ENCODE measurements at places on chromosomes 7 and 10. TPM values are rescaled to one million over a fixed set of nuclear protein-coding genes. Genes with fewer than 3 reads are reported as not detected.

The LDB3 gene
- total RNA-seq = 4.0 TPM

The TMEM196 gene
- not detected for total RNA-seq

The MICALL2 gene
- 56.9 TPM for total RNA-seq

The SPDYE11 gene
- total RNA-seq = not detected

The ARHGAP19 gene
- total RNA-seq = 3.3 TPM

The ITGA8 gene
- total RNA-seq = 5.6 TPM

The ITIH5 gene
- 4.1 TPM for total RNA-seq

GRCh38 chr10:63965846-63966245 is 444.6 kb downstream of the REEP3 start:
- DNase-seq = no peak

DNA sequence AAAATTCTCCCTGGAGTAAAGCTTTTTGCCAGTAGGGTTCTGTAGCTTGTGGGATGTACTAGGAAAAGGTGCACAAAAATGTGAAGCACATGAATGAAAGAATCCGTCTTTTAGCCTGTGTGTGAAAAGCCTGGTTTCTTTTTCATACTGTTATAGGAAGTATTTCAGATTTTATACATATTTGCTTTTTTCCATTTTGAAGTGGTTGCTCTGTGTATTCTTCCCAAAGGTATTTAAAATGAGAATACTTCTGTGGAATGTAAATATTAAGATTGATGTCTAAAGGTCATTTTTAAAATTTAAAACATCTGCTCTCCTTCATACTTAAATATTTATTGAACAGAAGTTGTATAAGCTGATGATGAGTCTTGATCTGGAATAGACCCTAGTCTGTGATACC is 96.8 kb downstream of the CDK14 start:
- no peak for DNase-seq

DNA sequence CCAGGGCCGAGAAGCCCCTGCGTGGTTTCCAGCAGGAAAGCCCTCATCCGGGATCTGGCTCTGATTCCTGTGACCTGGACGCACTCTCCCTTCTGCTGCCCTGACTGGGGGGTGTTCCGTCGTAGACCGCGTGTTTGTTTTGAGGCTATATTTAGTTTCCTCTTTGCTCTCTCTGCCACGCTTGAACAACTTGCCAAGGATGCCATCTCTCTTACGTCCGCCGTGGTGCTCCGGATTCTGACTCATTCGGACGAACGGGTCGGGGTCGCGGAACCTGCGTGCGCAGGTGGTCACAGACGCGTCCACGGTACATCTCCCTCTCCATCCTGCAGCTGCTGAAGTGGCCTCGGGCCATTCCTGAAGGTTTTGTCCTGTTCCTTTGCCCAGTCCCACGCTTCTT is 10.4 kb upstream of the SORCS3 start:
- DNase-seq = no peak

GRCh38 chr10:126046831-126047230 is 150.5 kb downstream of the FANK1 start:
- no peak for DNase-seq

DNA sequence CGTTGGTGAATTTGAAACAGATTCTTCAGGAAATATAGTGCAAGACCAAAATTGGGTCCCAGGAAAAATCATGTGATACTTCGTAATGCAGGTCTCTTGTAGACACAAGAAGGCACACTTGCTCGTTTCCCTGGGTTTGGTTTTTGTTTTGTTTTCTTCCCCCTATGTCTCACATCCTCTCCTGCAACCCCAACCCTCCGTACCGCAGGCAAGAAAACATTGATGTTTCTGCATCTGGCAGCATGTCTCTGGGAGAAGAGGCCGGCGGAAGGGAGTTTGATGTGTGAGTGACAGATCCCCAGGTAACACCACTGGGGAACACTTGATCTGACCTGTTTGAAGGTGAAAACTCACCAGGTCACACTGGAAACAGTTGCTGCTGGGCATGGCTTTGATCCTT is 718.5 kb downstream of the AUTS2 start:
- DNase-seq = no peak

DNA sequence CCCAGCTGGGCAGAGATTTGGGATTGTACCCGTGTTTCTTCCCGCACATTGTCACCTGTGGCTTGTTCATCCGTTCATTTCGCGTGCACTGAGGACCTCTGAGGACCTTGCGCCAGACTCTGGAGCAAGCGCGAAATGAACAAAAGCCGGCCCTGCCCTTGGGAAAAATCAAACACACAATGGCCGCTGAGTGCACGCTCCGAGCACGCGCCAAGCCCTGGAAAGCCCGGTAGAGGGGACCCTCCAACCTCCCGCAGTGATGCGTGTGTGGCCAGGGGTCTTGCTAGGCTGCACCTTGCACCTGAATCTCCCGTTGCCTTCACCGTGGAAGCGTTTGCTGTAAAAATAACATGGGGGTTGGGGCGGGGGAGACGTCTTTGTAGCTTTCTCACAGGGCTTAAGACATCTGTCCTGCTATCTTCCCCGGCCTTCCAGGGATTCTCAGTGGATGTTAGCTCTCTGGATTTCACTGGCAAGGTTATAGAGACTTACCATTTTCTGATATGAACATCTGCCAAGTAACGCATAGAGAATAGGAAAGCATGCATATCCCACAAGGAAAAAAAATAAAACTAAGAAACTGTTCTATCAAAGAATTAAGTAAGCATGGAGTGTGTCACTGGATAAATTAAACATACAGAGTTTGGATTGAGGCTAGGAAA is 37.3 kb downstream of the ZNF777 start:
- DNase-seq = no peak

- no peak for DNase-seq
Measured at GRCh38 chr7:128113839-128114238, 82.6 kb upstream of the LRRC4 start.

DNA sequence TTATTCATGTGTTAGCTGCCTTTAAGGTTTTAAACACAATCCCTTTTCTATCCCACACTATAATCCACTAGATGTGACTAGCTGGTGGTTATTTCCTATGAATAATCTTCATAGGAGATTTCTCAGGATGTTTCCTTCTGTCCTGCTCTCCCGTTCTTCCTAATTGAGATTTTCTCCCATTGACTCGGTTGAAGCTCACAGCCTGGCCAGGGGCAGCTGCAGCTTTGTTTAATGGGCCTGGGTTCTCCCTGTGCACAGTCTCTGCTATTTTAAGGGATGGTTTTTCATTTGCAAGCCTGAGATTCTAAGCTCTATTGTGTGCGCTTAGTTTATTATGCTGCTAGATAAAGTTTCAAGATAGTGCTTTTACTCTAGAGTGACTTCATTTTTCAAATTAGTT is 283.4 kb upstream of the AOAH start:
- DNase-seq = no peak

GRCh38 chr7:86598311-86598710 is 45.4 kb upstream of the GRM3 start:
- peak; percentile 47 for DNase-seq

DNA sequence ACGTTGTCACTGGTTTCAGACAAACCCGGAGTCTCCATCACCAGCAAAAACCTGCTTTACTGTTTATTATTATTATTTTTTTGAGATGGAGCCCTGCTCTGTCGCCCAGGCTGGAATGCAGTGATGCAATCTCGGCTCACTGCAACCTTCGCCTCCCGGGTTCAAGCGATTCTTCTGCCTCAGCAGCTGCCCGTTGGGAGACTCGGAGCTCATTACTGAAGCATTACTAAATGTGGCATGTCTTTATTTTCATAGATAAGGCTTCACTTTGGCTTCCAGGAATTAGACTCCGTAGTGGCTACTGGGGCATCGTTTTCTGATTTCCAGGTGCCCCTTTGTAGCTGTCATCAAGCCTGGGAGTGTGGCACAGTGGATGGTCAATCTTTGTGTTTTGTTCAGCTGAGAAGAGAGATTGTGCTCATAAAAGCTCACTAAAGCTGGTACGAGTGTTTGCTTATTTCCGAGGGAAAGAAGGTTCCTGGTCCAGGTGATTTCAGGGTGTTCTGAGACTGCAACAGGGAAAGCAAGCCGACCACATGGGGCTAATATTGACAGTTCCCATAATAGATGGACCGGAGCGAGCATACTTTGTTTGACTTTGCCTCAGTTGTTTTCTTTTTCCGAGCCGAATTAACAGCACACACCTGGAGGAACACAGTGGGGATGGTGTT is 163.1 kb downstream of the CAMK1D start:
- DNase-seq = no peak

DNA sequence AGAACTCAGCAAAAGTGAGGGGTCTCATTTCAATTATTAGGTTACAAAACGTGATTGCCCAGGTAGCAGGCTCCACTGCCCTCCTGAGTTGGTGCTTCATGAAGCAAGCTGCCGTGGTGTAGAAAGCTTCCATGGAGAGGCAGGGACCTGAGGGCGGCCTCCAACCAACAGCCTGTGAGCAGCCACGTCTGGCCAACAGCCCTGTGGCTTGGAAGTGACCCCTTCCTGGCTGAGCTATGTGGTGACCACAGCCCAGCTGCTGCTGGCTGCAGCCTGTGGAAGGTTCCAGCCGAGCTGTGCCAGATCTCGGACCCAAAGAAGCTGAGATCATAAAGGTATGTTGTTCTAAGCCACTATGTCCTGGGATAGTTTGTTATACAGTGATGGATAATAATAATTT is 122.5 kb upstream of the KLF6 start:
- DNase-seq = no peak

DNA sequence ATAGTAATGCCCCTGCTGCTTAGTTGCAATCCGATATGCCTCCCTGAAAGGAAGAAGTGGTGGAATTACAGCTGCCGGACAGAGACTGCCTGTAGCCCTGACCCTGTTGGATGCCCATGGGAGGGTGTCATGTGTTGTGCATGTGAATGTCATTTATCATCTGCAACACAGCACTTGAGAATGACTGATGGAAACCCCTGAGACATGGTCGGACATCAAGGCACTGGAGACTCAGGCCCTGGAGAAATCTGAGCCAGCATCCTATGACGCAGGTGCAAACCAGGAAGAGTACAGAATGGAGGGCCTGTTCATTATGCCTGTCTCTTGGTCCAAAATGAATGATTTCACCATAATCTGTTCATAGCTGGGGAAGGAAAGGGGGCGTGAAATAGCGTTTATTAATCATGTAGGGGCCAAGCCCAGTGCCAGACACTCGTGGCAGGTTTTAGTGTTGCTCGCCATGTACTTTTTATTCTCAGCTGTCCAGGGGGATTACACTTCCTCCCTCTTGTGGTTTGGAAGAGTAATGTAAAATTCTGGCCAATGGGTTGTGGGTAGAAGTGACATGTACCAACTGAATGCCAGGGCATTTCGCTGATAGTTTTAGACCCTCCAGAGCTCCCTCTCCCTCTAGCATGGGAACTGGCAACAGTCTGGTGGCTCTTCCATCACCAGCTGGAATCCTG is 23.0 kb upstream of the LEP start:
- no peak for DNase-seq

DNA sequence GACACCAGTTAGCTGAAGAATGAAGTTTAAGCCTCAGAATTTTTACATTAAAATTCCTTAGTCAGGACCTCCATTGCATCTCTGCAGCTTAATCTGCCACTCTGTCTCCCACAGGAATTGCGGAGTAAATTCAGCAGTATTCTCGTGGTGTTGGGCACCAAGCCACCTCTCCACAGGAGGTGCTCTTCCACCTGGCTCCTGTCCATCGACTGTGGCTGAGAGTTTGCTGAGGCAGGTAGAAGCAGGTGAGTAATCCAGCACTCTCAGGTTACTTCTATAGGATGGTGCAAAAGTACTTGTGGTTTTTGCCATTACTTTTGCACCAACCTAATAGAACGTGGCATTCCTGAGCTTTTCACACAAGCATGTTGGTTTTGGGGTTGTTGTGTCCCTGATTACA is 134.1 kb downstream of the GFRA1 start:
- DNase-seq = no peak

DNA sequence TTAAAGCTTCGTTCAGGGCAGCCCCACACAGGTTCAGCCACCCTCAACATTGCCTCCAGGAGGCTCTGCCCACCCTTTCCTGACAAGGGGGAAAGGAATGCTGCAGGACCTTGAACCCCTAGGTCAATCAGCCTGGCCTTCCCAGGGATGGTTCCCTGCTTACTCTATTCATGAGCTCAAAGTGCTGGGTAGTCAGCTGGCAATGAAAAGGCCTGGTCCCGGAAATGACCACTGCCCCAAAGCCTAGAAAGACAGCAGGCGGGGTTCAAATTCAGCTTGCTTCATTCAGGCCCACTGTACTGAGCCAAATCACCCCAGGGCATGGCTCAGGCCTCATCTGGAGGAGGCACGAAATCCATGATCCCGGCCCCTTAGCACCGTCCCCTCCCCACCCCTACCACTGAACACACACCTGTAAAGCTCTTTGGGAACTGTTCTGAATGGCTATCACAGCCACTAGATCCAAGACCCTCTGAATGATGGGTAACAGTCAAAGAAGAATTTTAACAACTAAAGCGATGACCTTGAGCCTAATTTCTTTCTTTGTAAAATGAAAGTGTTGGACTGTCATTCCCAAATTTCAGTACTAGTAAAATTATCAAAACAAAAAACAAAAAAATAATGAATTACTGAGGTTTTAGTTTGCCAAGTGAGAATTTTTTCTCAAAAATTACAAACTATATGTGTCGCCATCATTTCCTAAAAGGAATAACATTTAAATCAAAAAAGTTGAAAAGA is 1.0 kb downstream of the URGCP start:
- DNase-seq = no peak

DNA sequence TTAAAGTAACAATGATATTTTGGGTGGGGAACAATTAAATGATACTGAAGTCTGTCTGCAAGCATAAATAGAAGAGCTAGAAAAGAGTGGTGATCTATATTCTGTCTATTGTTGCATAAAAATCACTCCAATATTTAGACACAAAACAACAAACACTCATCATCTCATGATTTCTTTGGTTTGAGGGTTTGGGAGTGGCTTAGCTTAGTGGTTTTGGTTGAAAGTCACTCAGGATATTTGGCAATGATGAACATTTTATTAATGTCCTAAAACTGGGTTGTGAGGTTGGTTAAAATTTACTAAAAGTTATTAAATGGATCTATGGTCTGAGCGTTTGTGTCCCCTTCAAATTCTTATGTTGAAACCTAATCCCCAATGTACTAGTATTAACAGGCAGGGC is 54.7 kb upstream of the EGFR start:
- DNase-seq = no peak

- DNase-seq = no peak
Measured at GRCh38 chr7:49618028-49618427, 155.4 kb upstream of the VWC2 start.

DNA sequence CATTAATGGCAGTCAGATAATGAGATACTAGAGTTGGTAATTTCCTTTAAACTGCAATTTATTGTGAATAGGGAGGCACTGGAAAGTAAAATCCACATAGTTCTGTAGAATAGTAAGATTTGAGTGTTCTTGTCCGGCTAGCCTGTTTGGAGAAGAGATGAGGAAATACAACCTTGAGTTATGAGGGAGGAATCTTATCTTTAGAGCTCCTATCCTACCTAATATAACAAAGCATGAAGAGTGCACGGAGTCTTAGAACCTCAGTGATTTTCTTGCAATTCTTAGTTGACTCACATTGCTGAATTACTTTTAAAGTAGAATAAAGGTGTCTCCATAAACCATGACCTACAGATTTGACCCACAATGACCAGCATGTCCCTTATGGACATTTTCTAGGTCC is 73.4 kb downstream of the ATAD1 start:
- no peak for DNase-seq
